ENCODE measurements at places on chromosomes 6 and 20. TPM values are rescaled to one million over a fixed set of nuclear protein-coding genes. Genes with fewer than 3 reads are reported as not detected.

DNA sequence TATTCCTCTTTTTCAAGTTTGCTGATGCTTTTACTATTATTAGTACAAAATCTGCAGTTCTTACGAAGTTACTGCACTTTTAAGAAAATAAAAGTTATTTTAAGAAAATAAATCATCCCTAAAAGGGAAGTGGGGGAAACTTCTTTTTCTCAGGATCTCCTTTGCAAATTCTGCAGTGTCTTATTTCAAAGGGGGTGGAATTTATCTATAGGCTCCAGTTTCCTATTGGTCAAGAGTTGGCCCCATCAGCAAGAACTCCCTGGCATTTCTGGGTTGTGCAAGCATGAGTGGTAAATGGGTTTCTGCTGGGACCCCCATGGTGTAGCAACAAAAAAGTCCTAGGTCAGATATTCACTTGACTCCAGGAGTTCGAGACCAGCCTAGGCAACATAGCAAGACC lies 136.3 kb upstream of the PRDM1 start:
- H3K27ac ChIP-seq = no peak overlapping the region
- DNase-seq = no peak
- H3K4me1 ChIP-seq = no peaks in the 10 kb centered on the region
- no peaks in the 10 kb centered on the region for H3K27me3 ChIP-seq
- no peak overlapping the region for H3K4me3 ChIP-seq

DNA sequence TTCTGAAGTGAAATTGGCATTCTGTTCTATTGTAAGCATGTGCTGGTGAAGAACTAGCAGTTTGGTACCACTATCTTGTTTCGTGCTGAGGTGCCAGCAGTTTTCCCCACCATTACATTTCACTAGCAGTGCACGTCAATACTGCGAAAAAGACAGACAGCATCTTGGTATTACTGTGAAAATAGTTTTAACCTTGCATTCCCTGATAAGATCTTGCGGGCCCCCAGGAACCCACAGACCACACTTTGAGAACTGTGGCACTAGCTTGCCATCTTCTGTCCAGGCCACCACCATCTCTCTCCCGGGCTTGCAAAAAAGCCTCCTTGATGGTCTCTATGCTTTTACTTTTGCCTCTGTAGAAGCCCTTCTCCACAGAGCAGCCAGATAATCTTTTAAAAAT lies 185.7 kb downstream of the BACH2 start:
- H3K4me1 ChIP-seq = no peaks in the 10 kb centered on the region
- H3K27ac ChIP-seq = no peak overlapping the region
- no peak overlapping the region for H3K4me3 ChIP-seq
- no peaks in the 10 kb centered on the region for H3K36me3 ChIP-seq
- no peaks in the 10 kb centered on the region for H3K27me3 ChIP-seq

The CD83 gene
- 2.8 TPM for total RNA-seq

The CYB5R4 gene
- 25.4 TPM for total RNA-seq

GRCh38 chr20:43690943-43691598 lies 24.2 kb downstream of the MYBL2 start:
- H3K27ac ChIP-seq = no peak overlapping the region
- no peaks in the 10 kb centered on the region for H3K36me3 ChIP-seq
- no peak for DNase-seq
- H3K27me3 ChIP-seq = no peaks in the 10 kb centered on the region

DNA sequence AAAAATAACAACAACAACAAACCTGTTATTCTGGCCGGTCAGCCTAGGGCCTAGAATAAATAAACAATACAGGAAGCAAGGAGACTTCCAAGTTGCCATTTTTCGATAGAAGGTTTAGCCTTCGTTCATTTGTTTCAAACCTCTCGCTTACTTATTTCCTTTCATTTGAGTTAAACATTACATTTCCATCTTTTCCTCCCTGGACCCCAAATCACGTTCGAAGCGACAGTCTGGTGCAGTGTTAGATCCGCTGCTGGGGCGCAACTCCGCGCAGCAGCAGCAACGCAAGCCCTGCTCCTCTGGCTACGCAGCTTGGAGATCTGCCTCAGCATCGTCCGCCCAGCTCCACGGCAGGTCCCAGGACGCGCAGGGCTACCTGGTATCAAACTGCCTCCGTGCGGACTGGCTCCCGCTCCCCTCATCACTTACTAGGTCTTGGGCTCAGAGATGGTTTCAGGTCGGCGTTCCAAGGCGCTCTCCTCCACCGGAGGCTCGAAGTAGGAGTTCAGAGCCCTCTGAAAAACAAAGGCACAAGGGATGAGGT lies 530 bp downstream of the TDP2 start:
- H3K36me3 ChIP-seq = no peaks in the 10 kb centered on the region
- H3K27me3 ChIP-seq = no peaks in the 10 kb centered on the region
- peaks cover 17% of the 10 kb centered on the region for H3K4me1 ChIP-seq
- peak overlapping the region; percentile 49 for H3K4me3 ChIP-seq

DNA sequence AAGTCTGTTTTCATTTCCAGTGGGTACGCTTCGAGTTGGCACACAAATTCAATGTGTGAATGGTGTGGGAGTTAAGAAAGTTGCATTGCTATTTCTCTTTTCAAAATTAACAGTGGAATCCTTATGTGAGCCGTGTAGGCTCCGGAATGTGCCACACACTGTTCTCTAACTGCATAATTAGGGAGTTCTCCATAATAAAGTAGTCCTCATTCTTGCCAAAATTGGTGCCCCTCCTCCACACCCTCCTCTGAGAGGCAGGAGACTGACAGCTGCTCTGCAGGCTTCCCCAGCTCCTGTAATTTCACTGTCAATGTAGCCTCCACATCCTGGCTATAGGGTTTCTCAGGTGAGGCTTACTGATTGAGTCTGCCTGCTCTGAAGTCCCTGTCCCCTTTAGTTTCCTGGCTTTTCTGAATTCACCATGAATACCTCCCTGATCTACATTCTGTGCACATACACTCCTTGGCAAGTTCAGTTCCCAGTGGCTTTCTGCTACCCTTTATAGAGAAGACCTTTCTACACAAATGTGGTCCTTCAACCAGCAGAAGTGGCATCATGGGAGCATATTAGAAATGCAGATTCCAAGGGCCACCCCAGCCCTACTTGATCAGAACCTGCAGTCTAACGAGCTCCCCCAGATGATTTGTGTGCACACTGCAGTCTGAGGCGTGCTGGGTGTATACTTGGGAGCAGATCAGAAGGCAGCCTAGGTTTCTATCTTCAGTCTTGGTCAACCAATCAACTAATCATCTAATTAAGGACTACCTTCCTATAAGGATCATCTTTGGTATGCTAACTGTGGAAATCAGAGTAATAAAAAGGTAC lies 19.9 kb upstream of the CCN6 start:
- no peak overlapping the region for H3K27ac ChIP-seq
- DNase-seq = no peak
- H3K4me3 ChIP-seq = no peak overlapping the region
- H3K36me3 ChIP-seq = no peaks in the 10 kb centered on the region
- H3K27me3 ChIP-seq = no peaks in the 10 kb centered on the region
- H3K4me1 ChIP-seq = no peaks in the 10 kb centered on the region

The KLHDC3 gene
- 73.9 TPM for total RNA-seq

GRCh38 chr6:111033628-111034289 lies 51.9 kb downstream of the RPF2 start:
- no peak for DNase-seq
- no peaks in the 10 kb centered on the region for H3K36me3 ChIP-seq
- no peaks in the 10 kb centered on the region for H3K4me1 ChIP-seq
- H3K27ac ChIP-seq = no peak overlapping the region
- no peak overlapping the region for H3K4me3 ChIP-seq
- H3K27me3 ChIP-seq = no peaks in the 10 kb centered on the region

GRCh38 chr6:66245231-66245630 lies 538.2 kb upstream of the EYS start:
- no peaks in the 10 kb centered on the region for H3K4me1 ChIP-seq
- no peaks in the 10 kb centered on the region for H3K27me3 ChIP-seq
- no peak overlapping the region for H3K4me3 ChIP-seq
- H3K27ac ChIP-seq = no peak overlapping the region
- DNase-seq = no peak

GRCh38 chr20:37296371-37296770 lies 6.9 kb downstream of the MANBAL start:
- peaks cover 2% of the 10 kb centered on the region for H3K36me3 ChIP-seq
- peak overlapping the region; percentile 69 for H3K27ac ChIP-seq
- DNase-seq = no peak
- H3K4me3 ChIP-seq = no peak overlapping the region

The DDX43 gene
- total RNA-seq = 0.16 TPM

- no peak for DNase-seq
- no peaks in the 10 kb centered on the region for H3K36me3 ChIP-seq
- H3K27ac ChIP-seq = no peak overlapping the region
- H3K4me1 ChIP-seq = no peaks in the 10 kb centered on the region
- H3K4me3 ChIP-seq = no peak overlapping the region
Observed at GRCh38 chr6:25934156-25934555, 3.7 kb upstream of the SLC17A2 start.

The ANKRD6 gene
- 1.6 TPM for total RNA-seq

- no peaks in the 10 kb centered on the region for H3K27me3 ChIP-seq
- no peak for DNase-seq
- H3K27ac ChIP-seq = no peak overlapping the region
- no peaks in the 10 kb centered on the region for H3K36me3 ChIP-seq
- H3K4me3 ChIP-seq = no peak overlapping the region
- H3K4me1 ChIP-seq = no peaks in the 10 kb centered on the region
Observed at GRCh38 chr20:19403549-19403948, 191.1 kb downstream of the SLC24A3 start.

- H3K27ac ChIP-seq = no peak overlapping the region
- H3K4me3 ChIP-seq = no peak overlapping the region
- no peak for DNase-seq
- no peaks in the 10 kb centered on the region for H3K36me3 ChIP-seq
- no peaks in the 10 kb centered on the region for H3K4me1 ChIP-seq
Observed at GRCh38 chr6:46310196-46310595, 139.4 kb upstream of the ENPP5 start.

DNA sequence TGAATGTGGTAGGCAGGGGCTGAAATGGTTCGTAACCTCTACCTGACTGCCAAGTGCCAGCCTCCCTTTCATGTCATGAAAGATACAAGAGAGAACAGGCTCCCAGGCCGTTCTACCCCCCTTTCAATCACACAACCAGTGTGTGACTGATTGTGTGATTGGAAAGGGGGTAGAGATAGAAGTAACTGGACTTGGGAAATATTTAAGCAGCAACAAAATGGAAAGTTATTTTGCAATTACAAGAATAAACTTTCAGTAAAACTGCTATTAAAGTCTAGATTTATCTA lies 20.8 kb downstream of the CYP24A1 start:
- no peaks in the 10 kb centered on the region for H3K4me1 ChIP-seq
- no peaks in the 10 kb centered on the region for H3K36me3 ChIP-seq
- no peak overlapping the region for H3K27ac ChIP-seq
- DNase-seq = no peak
- H3K27me3 ChIP-seq = no peaks in the 10 kb centered on the region

DNA sequence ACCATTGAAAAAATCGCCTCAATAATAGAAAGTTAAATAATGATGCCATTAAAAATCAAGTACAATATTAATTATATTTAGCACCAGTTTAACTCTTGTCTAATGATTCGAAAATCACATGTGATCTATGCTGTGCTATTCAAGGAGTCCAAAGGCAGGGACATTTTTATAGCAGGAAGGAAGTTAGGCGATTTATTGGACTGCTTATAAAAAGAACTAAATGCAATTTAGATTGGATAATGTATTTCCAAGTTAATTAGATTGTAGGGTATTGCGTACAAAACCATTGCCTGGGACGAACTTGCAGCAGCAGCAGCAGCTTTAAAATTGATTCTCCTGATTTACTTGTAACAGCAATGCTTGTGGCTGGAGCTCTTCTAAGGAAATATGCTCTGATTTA lies 87.4 kb upstream of the TMEM181 start:
- no peaks in the 10 kb centered on the region for H3K27me3 ChIP-seq
- H3K36me3 ChIP-seq = no peaks in the 10 kb centered on the region
- no peak for DNase-seq
- no peak overlapping the region for H3K4me3 ChIP-seq

DNA sequence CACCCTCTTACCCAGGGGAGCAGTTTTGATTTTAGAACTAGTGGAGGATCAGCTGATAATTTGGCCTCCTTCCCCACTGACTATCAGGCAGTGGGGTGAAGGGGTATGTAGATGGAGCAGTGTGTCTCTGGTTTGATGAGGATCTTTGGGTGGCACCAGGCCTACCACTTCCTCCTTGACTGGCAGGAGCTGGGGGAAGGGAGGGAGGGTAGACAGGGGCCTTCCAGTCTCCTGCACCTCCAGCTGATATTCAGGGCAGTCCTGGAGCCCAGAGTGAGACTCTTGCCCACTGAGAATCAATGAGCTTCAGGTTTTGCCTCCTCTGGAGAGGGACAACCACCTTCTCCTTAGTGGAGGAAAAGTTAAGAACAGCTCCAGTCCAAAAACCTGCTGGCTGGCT lies 3.2 kb downstream of the DEF6 start:
- DNase-seq = no peak
- H3K27me3 ChIP-seq = no peaks in the 10 kb centered on the region
- no peaks in the 10 kb centered on the region for H3K36me3 ChIP-seq
- H3K4me1 ChIP-seq = peaks cover 4% of the 10 kb centered on the region

The TXLNB gene
- total RNA-seq = 0.22 TPM

The GJA10 gene
- not detected for total RNA-seq

DNA sequence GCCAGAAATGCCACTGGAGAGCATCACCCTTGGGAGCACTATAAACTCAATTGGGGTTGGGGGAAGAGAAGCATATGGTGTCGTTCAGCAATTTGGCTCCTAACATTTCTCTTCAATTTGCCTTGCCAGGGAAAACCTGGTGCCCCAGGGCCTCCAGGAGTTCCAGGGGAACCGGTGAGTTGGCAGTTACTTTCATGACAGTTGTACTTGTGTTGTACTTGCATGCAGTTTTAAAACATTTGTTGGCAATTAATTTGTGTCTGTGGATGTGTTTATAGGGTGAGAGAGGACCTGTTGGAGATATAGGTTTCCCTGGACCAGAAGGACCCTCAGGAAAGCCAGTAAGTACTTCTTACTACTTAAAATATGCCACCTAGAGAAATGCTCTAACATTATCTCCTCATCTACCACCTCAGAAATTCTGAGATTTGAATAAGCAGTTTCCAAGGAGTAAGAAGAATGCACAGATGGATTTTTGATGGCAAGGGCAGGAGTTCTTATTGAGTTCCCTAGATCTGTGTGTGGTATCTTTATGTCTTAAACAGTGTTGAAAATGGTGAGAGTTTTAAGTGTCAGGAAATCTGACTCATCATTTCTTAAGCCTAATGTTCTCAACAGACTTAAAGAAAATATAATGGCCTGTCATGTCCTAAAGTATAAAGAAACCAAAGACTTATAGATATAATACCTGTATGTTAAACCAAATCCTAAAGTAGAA lies 122.5 kb downstream of the COL9A1 start:
- DNase-seq = no peak
- no peaks in the 10 kb centered on the region for H3K4me1 ChIP-seq
- H3K27me3 ChIP-seq = no peaks in the 10 kb centered on the region
- H3K27ac ChIP-seq = no peak overlapping the region
- no peak overlapping the region for H3K4me3 ChIP-seq

The VGLL2 gene
- total RNA-seq = not detected

The ECT2L gene
- total RNA-seq = not detected

- no peaks in the 10 kb centered on the region for H3K27me3 ChIP-seq
- H3K36me3 ChIP-seq = no peaks in the 10 kb centered on the region
- H3K4me3 ChIP-seq = no peak overlapping the region
Observed at GRCh38 chr20:20407891-20408805, 40.2 kb downstream of the INSM1 start.

The PGC gene
- total RNA-seq = not detected

The TMEM217 gene
- 1.2 TPM for total RNA-seq

- H3K36me3 ChIP-seq = no peaks in the 10 kb centered on the region
- no peak overlapping the region for H3K4me3 ChIP-seq
- no peak for DNase-seq
- no peaks in the 10 kb centered on the region for H3K27me3 ChIP-seq
Observed at GRCh38 chr6:67501755-67502154, 1133.3 kb upstream of the ADGRB3 start.

The PCK1 gene
- 272 TPM for total RNA-seq

The LAMA2 gene
- 3.6 TPM for total RNA-seq

- H3K4me3 ChIP-seq = no peak overlapping the region
- H3K27me3 ChIP-seq = no peaks in the 10 kb centered on the region
- no peaks in the 10 kb centered on the region for H3K4me1 ChIP-seq
- H3K27ac ChIP-seq = no peak overlapping the region
Observed at GRCh38 chr6:169591616-169592015, 110.2 kb downstream of the WDR27 start.

All from colonic mucosa (tissue), 4 donors.